Endothelial cell (in vitro differentiated cells): ENCODE measurements at places on chromosomes 4 and X. TPM values are rescaled to one million over a fixed set of nuclear protein-coding genes. Genes with fewer than 3 reads are reported as not detected.

DNA sequence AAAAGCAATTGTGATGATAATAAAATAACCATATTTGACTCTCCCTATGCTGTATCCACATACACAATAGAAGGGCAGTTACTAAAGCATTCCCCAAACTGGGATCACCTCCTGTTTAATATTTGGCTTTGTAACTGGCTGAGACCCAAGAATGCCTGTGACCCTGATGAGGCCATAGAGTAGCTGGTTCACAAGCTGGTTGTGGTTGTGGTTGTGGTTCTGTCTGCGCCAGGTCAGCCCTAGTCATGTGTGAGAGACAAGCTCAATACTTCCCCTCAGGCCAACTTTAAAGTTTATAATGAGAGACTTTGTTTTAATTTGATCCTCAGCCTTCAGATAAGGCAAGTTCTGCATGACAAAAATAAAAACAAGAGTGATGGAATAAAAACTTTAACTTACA is 209.9 kb downstream of the PARM1 start:
- no peak overlapping the region for H3K4me3 ChIP-seq
- no peak overlapping the region for H3K27ac ChIP-seq

DNA sequence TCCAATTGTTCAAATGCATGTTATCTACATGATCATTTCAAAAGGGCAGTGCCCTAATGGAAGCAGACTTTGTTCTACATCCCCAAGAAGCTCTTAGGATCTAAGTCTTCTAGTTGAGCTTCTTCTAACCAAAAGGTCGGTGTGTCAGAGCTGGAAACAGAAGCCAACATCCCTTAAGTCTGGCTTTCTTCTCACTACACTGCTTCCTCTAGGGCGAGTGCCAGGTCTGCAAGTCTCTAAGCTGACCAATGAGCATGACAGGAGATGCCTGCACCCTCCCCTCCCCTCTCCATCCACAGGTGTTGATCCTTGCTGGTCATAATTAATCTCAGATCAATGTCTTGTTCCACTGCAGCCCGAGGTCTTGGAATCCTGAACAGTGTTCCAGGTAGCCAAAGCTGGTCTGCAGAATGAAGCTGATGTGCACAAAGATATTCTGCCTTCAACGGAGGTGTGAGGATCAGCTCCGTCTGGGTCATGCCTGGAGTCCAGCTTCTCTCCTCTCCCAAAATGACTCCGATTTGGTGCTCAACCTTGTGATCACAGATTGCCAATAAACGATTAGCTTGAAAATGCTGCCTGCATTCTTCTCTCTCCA is 44.1 kb downstream of the WDR1 start:
- peak overlapping the region; percentile 37 for H3K27ac ChIP-seq
- peaks cover 28% of the 10 kb centered on the region for H3K36me3 ChIP-seq
- no peak for DNase-seq
- H3K4me3 ChIP-seq = no peak overlapping the region

DNA sequence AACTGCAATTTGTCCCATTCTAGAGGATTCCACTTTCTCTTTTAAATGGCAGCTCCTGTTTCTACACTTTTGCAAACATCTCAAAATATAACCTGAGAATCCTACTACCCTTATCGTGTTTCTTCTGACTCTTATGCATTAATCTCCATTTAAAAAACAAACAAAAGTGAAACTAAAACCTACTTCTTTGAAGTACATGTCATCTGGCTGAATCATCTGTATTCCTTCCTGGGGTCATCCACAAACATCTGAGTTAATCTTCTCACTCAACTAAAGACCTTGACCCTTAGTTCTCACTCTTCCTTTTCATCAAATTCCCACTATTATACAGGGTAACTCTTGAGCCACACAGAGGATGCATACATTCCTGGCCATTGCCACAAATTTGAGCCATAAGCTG is 584.8 kb downstream of the PPARGC1A start:
- no peaks in the 10 kb centered on the region for H3K27me3 ChIP-seq
- no peak overlapping the region for H3K27ac ChIP-seq
- no peak for DNase-seq
- no peak overlapping the region for H3K4me3 ChIP-seq
- no peaks in the 10 kb centered on the region for H3K4me1 ChIP-seq

GRCh38 chrX:28693101-28693500 is 105.9 kb downstream of the IL1RAPL1 start:
- no peaks in the 10 kb centered on the region for H3K27me3 ChIP-seq
- H3K4me1 ChIP-seq = peaks cover 3% of the 10 kb centered on the region
- H3K4me3 ChIP-seq = no peak overlapping the region
- DNase-seq = no peak
- H3K27ac ChIP-seq = no peak overlapping the region
- H3K36me3 ChIP-seq = no peaks in the 10 kb centered on the region

DNA sequence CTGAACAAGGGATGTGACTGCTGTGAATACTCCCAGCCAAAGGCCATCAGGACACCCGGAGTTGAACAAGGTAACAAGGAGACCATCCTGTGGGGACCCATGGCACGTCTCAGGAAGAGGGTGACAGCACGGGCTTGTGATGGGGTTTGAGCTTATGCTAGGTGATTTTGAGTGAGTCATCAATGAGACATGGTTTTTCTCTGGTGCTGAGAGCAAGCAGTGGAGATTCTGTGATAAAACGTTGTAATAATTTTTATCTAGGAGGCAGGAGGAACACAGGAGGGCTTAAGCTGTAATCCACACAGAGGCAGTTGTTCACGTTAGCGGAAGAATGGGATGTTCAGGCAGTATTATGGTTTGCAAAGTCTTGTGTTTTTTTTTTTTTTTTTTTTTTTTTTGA is 36.0 kb downstream of the TRIML1 start:
- peaks cover 5% of the 10 kb centered on the region for H3K27me3 ChIP-seq
- no peaks in the 10 kb centered on the region for H3K36me3 ChIP-seq
- H3K27ac ChIP-seq = no peak overlapping the region
- no peak overlapping the region for H3K4me3 ChIP-seq
- DNase-seq = no peak

TRIM60 gene
- total RNA-seq = not detected
